CD4-positive, CD25-positive, alpha-beta regulatory T cell (primary cell): ENCODE measurements at places on chromosomes 4 and X. TPM values are rescaled to one million over a fixed set of nuclear protein-coding genes. Genes with fewer than 3 reads are reported as not detected.

The GPAT3 gene
- total RNA-seq: 2.4 TPM

The MGARP gene
- total RNA-seq: 0.49 TPM

The NIPAL1 gene
- total RNA-seq: 0.52 TPM

- no peaks in the 10 kb centered on the region for H3K36me3 ChIP-seq
- DNase-seq: no peak
- H3K27ac ChIP-seq: no peak overlapping the region
- no peaks in the 10 kb centered on the region for H3K4me1 ChIP-seq
- no peak overlapping the region for H3K4me3 ChIP-seq
- no peaks in the 10 kb centered on the region for H3K27me3 ChIP-seq
Measured at GRCh38 chr4:173680278-173680677, 150.2 kb upstream of the HAND2 start.

GRCh38 chrX:7412840-7413239 is 264.9 kb upstream of the PUDP start:
- no peak for DNase-seq
- no peak overlapping the region for H3K27ac ChIP-seq
- no peaks in the 10 kb centered on the region for H3K4me1 ChIP-seq
- no peaks in the 10 kb centered on the region for H3K36me3 ChIP-seq
- H3K4me3 ChIP-seq: no peak overlapping the region
